ENCODE measurements at places on chromosomes 3 and 15.
A peak's percentile ranks its signal among the peaks of the same experiment; 100 is the strongest.

DNA sequence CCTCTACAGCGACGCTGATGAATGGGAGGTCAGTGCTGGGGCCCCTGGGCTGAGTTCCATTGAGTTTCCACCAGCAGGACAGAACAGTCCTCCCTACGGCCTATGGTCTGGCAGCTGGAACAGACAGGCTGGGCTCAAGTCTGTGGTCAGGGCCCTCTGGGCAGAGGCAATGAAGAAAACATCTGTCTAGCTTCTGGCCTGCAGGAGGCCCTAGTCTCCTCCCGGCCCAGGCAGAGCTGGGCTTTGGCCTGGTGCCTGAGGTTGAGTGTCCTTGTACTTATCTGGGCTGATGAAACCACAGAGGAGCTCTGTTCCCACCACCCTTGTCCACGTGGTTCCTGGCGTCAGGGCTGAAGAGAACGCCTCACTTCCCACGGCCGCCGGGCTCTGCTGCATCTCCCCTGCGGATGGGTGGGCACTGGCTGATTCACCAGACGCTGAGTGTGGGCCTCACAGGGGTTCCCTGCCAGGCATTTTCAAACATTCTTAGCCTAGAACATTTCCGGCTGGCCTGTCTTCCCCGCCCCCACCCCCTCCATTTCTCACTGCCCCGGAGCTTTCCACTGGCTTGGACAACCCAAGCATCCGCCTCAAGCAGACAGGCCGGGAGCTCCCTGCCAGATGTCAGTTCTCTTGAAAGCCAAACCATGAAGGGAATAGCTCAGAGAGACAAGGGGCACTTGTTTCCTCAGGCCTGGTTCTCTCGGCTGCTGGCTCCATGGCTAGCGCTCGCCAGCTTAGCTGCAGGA lies 20.3 kb downstream of the PPCDC start:
- DNase-seq: peak; percentile 99

GRCh38 chr3:141714671-141715070 lies 23.4 kb upstream of the RNF7 start:
- no peak for DNase-seq

DNA sequence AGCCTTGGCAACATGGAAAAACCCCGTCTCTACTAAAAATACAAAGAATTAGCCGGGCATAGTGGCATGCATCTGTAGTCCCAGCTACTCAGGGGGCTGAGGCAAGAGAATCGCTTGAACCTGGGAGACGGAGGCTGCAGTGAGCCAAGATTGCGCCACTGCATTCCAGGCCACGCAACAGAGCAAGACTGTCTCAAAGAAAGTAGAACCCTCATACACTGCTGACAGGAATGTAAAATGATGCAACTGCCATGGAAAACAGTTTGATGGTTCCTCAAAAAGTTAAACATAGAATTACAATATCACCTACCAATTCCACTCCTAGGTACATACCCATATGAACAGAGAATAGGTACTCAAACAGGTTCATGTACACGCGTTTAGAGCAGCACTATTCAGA lies 158.9 kb downstream of the TBC1D5 start:
- DNase-seq: no peak

GRCh38 chr3:190038050-190038933 lies 82.4 kb downstream of the P3H2 start:
- peak; percentile 76 for DNase-seq

DNA sequence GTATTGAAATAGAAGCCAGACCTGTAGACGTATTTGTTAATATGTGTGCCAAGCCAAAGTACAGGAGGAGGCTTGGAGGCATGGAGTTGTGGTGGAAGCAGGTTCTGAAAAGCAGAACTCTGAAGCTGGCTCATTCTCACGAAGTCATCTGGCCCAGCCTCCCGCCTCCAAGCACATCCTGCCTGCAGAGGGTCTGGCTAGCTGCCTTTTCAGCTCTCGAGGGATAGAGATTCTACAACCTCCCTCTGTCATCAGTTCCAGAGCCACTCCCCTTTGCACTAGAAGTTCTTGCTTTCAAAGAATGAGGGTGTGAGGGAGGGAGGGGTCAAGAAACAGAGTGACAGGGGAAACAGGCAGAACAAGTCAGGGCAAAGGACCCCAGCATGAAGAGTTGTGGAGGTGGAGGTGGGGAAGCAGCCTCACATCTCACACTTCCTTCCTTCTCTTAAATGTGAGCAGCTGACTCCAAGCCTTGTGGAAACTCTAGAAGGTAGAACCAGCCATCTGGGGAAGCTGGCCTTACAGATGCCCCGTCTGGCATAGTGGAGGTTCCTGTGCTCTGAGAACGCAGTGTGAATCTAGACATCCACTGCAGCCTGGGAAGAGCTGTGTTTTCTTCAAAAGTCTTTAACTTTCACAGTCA lies 95.3 kb downstream of the SLC49A4 start:
- peak; percentile 35 for DNase-seq

- no peak for DNase-seq
Measured at GRCh38 chr3:62319570-62320243, 53.6 kb downstream of the FEZF2 start.

DNA sequence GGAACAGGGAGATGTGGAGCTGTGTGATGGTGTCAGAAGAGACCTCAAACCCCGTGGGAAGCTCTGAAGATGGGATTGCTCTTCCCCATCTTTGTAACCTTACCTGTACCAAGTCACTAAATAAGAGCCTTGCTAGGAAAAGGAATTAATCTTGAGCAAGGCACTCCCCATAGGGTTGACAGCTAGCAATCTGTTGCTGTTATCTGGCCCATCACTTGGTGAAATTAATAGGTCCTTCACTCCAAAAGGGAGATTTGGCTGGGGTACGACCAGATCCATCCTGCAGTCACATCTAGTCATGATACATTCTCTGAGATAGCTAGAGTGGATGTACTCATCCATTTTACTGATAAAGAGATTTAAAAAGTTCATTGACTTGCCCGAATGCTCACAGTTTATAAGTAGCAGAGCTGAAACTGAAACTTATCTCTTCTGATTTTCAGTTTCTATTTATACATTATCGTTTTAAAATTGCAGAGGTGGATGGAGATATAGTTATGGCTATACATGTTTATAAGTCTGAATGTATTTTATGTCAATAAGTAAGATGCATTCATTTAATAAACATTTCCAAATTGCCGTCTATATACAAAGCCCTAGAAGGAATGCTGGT lies 299.1 kb upstream of the MCTP2 start:
- no peak for DNase-seq

DNA sequence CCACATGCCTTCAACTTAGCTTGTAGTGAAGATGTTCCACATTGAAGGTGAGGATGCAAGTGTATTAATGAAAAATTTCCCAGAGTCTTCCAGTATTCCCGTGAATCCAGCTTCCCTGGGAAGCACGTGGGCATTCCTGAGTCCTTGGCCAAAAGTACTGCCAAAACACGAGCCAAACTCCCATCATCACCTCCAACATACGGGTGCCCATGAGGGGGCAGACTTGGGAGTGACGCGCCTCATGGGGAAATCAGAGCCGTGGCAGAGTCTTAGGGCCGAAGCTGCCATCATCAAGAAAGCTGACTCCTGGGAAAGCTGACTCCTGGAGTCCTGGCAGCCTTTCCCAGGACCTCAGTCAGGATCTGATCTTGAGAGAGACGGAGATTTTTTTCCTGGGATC lies 20.1 kb upstream of the TM2D3 start:
- DNase-seq: no peak

DNA sequence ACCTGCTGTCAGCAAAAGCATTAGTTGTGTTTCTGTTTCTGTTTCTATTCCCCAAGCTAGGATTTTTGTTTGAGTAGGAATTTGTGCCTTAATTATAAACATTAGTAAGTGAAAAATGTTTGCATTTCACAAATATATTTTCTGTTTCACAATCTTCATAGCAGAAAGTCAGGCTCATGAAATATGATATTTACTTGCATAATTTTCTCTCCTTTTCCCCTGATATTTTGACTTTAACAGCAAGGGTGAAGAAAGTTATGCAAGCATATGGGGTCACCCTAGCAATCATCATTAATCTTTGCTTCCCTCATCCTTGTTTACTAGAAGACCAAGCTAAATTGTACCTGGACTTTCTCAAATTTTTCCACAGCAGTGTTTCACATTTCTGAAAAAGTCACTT lies 140.3 kb upstream of the SEMA6D start:
- DNase-seq: no peak

GRCh38 chr3:141305436-141305835 lies 62.9 kb upstream of the ZBTB38 start:
- DNase-seq: peak; percentile 50

GRCh38 chr3:32431481-32431880 lies 39.8 kb downstream of the CMTM7 start:
- DNase-seq: no peak

DNA sequence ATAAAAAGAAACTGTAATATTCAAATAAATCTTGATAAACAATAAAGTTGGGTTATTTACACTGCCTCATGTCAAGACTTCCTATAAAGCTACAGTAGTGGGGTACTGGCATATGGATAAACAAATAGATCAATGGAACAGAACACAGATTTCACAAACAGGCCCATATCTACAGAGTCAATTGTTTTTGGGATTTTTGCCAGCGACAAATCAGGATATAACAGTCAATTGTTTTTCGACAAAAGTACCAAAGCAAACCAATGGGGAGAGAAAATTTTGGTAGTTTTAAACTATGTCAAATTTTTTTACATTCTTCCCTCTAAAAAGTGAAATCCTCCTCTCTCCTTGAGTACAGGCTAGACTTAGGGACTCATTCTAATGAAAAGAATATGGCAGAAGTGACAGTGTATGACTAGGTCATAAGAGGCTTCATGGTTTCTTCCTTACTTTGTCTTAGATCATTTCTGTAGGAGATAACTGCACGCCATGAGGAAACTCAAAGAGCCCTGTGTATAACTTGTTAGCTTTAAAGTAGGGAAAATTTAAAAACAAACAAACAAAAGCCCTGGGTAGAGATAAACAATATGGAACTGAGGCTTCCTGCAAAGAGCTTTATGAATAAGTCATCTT lies 16.9 kb downstream of the IP6K1 start:
- no peak for DNase-seq

DNA sequence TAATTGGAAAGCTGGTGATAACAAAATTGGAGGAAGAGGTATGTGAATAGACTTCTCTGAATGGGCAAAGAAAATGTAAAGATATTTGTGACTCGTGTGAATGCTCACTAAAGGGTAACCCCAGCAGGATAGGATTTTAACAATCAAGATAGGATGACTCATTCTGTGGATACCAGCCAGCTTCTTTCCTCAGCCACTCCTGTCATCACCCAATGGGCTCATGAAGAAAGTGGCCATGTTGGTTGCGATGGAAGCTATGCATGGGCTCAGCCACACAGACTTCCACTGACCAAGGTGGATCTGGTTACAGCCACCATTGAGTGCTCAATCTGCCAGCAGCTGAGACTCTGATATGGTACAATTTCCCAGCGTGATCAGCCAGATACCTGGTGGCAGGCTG lies 40.9 kb downstream of the STRIT1 start:
- DNase-seq: peak; percentile 12

- no peak for DNase-seq
Measured at GRCh38 chr3:182179631-182180030, 467.9 kb downstream of the SOX2 start.
